ENCODE measurements at places on chromosomes 5 and 9.

DNA sequence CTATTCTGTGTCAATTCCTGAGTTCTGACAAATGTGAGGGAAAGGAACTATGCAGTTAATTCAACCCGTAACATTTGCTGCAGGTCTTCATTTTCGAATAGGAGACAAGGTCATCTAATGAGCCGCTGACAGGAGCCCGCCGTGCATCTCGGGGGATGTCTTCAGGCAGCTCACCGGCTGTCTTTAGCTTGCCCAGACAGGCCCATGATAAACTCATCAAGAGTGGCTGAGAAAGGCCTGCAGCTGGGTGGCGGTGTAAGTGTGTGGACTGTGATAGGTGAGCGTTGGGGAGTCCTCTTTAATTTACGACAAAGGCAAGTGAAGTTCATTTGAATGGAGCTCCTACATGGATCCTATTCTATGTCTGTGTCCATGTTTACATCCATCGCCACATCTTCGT, 190.5 kb downstream of the ADCY2 start:
- no peak for DNase-seq

GRCh38 chr5:60023255-60023654, 129.7 kb upstream of the PDE4D start:
- no peak for DNase-seq

DNA sequence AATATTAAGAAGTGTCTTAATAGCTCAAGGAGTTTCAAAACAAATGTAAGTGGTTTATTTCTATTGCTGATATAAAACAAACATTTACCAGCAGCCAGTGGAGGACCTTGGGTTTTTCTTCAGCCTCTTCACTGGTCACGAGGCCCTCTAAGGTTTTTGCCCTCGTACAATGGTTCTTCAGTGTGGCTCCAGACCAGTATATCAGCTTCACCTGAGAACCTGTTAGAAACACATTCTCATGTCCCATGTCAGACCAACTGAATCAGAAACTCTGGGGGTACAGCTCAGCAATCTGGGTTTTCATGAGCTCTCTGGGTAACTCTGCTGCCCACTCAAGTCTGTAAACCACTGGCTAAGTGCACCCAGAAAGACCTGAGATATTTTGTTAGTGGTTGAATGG, 12.9 kb downstream of the WWC1 start:
- no peak for DNase-seq

DNA sequence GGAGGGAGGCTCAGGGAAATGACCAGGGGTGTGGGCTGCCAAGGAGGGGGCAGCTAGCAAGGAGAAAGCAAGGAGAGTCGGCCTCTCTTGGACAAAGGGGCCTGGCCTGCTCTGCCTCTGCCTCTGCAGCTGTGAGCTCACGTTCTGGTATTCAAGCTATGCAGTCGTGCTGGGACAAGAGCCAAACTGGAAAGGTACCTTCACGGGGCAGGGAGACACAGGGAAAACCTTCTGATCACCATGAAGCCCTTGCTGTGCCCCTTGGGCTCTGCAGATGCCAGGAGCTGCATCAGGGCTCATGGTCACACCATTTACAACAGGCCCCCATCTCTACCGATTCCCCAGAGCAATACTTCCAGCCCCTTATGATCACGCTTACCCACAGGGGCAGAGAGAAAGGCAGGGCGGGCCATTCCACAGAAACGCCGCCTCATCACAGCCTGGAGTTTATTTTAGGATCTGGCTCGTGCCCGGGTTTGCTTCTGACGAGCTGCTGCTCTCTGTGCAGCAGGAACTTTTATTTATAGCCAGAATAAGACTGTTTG, 63.2 kb downstream of the PRRT1B start:
- DNase-seq: no peak

DNA sequence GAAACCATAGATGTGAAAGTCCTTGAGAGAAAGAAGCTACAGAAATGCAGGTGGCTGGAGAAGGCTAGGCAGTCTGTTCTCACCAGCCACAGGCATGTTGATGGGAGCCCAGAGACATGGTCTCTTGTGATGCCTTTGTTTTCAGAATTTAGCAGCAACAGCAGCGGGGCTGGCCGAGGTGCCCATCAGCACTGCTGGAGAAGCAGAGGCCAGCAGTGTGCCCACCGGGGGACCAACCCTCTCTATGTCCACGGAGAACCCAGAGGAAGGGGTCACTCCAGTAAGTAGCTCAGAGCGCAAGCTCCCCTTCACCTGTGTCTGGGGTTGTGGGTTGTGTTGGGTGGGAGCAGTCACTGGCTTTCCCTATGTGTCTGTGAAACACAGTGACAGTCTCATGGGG, 59.6 kb downstream of the COL15A1 start:
- no peak for DNase-seq

Data from CD4-positive, alpha-beta T cell treated with Interleukin-4 for 1 hour (primary cell).